ENCODE measurements at places on chromosomes 12 and 14.
A peak's percentile ranks its signal among the peaks of the same experiment; 100 is the strongest.

DNA sequence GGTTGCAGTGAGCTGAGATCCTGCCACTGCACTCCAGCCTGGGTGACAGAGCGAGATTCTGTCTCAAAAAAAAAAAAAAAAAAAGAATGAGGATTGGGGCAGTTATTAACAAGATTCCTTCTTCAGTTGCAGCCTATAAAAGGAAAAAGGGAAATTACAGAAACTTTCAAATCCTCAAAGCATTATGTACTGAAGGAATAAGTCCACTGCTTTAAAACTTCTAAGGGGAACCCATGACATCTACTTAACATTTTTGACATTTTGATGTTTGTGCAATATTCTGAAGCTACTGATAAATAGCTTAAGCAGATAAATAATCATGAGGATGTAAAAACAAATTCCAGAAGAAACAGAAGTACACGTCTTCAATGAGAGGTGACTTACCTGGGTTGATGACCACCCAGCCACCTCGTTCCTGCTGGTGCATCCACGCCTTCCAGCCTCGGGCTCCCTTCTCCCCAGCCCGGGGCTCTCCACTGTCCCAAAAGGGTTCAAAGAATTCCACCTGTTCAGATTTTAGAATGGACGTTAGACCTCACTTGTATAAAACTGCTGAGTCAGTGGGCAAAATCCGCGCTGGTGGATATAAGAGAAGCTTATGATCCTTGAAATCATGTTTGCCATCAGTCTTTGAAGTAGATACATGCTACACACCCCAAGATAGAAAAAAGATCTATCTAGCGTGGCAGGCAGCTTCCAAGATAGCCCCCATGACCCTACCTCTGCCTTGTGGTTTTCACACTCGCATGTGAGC, 33.7 kb downstream of the NRDE2 start:
- H3K36me3 ChIP-seq, result peaks cover 57% of the 10 kb centered on the region
- no peaks in the 10 kb centered on the region for H3K27me3 ChIP-seq
- peaks cover 5% of the 10 kb centered on the region for H3K4me1 ChIP-seq
- no peak overlapping the region for H3K27ac ChIP-seq
- no peak for DNase-seq

DNA sequence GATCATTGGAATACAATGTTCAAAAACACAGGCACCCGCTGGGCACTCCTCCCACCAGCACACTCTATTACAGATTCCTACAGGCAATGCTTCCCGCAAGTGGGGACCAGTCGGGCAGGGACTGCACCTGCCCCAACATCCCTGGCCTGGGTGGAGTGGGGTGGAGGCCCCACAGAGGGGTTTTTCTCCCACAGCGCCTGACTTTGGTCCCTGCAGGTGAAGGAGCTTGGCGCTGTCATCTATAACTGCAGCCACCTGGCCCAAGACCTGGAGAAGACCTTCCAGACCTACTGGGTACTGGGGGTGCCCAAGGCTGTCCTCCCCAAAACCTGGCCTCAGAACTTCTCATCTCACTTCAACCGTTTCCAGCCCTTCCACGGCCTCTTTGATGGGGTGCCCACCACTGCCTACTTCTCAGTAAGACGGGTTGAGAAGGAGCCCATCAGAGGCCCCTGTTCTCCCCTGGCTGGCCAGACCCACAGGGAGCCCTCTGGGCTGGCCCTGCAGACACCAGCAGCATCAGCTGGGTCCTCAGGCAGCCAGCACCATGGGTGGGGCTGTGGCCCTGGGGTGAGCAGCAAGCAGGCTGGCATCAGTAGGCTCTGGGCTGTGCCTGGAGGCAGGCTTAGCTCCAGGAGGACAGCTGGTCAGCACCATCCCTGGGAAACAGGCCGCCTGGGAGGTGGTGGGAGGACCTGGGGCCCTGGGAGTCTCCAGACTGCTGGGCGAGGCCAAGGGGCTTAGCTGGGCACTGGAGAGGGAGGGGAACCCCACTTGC, 6.0 kb downstream of the PLD4 start:
- peaks cover 16% of the 10 kb centered on the region for H3K4me1 ChIP-seq
- DNase-seq, result no peak
- no peak overlapping the region for H3K4me3 ChIP-seq
- H3K36me3 ChIP-seq, result no peaks in the 10 kb centered on the region

GRCh38 chr12:50747817-50748216, 16.1 kb upstream of the ATF1 start:
- H3K27me3 ChIP-seq, result no peaks in the 10 kb centered on the region
- H3K4me3 ChIP-seq, result no peak overlapping the region
- no peak overlapping the region for H3K27ac ChIP-seq
- H3K36me3 ChIP-seq, result peaks cover 46% of the 10 kb centered on the region
- no peak for DNase-seq

GRCh38 chr12:51401020-51401419, 9.8 kb upstream of the GALNT6 start:
- no peaks in the 10 kb centered on the region for H3K36me3 ChIP-seq
- no peaks in the 10 kb centered on the region for H3K4me1 ChIP-seq
- no peak overlapping the region for H3K4me3 ChIP-seq
- no peaks in the 10 kb centered on the region for H3K27me3 ChIP-seq
- DNase-seq, result no peak

- H3K36me3 ChIP-seq, result no peaks in the 10 kb centered on the region
- DNase-seq, result no peak
- no peak overlapping the region for H3K27ac ChIP-seq
- peaks cover 7% of the 10 kb centered on the region for H3K4me1 ChIP-seq
These were observed 10.4 kb downstream of the CORO1C start for GRCh38 chr12:108720757-108721514.

DNA sequence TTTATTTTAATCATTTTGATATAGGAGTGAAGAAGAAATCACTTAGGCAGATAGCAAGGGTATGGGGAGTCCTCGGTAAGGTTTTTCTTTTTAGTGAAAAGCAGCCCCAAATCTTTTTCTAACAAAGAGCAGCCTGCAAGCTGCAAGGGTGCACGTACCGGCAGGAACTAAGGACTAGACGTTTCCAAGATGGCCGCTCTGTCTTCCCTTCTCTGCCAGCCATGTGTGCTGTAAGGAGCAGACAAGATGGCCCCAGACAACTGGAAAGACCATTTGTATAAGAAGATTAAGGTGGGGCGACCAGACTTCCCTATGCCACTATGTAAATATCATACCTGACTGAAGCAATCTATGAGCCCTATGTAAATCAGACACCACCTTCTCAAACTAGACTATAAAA, 79.6 kb downstream of the TXNDC16 start:
- DNase-seq, result no peak
- H3K27ac ChIP-seq, result no peak overlapping the region
- H3K27me3 ChIP-seq, result no peaks in the 10 kb centered on the region

DNA sequence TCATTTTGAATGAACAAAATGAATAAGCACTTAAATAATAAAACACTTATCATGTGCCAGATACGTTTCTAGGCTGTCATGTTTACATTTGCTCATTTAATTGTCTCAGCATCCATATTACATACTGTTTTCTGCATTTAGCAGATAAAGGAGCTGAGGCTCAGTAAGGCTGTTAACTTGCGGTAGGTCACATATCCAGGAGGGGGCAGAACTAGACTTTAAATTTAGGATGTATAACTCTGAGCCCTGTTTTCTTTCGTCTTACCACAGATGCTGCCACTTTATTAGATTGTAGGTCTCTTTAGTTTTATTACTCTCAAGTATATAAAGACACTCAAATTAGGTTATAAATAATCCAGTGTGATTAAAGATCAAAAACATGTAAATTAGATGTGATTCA, 17.7 kb downstream of the IRAK4 start:
- no peak overlapping the region for H3K4me3 ChIP-seq
- H3K27me3 ChIP-seq, result no peaks in the 10 kb centered on the region
- H3K27ac ChIP-seq, result no peak overlapping the region
- no peaks in the 10 kb centered on the region for H3K4me1 ChIP-seq
- peaks cover 76% of the 10 kb centered on the region for H3K36me3 ChIP-seq
- peak; percentile 7 for DNase-seq

- H3K4me1 ChIP-seq, result no peaks in the 10 kb centered on the region
- no peak overlapping the region for H3K4me3 ChIP-seq
- H3K27ac ChIP-seq, result no peak overlapping the region
- H3K27me3 ChIP-seq, result no peaks in the 10 kb centered on the region
These were observed 230.9 kb downstream of the BTG1 start for GRCh38 chr12:91914701-91915100.

DNA sequence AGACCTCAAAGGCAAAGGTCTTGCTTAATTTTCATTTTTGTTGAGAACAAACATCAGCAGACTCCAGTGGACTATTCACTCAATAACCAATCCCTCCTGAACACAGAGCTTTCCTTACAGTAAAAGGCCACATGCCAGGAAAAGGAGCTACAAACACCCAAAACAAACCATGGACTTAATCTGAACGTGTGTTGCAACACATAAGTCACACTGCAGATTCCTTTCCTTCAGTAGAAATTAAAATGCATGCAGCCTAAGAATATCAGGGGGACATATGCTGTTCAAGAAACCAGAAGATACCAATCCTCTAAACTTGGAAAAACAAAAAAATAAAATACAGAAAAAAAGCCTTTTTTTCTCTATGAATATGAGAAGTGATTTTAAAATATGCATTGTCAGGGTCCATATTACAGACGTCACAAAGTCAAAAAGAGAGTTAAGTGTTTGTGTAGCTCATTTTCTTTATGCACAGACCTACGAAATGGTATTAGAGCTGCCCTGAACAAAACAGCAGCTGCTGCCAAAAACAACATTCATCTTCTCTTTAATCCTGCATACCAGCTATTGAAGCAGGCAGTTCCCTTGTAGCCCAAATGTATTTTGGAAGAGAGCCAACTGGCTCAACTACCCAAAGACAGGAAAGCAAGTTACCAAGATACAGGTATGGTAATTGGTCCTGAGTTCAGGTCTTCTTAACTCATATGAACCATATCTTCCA, 26.2 kb downstream of the KITLG start:
- no peaks in the 10 kb centered on the region for H3K36me3 ChIP-seq
- no peaks in the 10 kb centered on the region for H3K27me3 ChIP-seq
- no peak overlapping the region for H3K27ac ChIP-seq

DNA sequence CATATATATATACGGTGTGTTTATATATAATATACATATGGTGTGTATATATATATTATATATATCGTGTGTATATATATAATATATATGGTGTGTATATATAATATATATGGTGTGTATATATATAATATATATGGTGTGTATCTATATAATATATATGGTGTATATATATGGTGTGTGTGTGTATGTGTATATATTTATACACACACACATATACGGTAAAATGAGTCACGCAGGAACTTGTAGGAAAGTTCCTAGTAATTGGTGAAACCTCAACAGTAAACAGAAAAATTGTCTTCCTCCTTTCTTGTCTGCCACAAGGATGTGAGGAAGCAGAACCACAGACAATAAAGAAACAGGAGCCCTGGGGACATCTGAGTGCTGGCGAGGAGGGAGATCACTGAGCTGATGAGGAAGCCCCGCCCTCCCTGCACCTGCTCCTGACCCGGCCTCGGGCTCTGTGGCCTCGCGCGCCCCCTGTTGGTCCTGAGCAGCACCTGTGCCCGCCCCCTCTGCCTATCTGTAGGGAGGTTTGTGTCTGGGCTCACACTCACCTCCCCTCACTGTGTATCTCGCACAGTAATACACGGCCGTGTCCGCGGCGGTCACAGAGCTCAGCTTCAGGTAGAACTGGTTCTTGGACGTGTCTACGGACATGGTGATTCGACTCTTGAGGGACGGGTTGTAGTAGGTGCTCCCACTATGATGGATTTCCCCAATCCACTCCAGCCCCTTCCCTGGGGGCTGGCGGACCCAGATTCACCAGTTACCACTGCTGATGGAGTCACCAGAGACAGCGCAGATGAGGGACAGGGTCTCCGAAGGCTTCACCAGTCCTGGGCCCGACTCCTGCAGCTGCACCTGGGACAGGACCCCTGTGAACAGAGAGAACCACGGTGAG, 1079.4 kb downstream of the TMEM121 start:
- peak; percentile 74 for DNase-seq
- peaks cover 32% of the 10 kb centered on the region for H3K27me3 ChIP-seq
- H3K27ac ChIP-seq, result no peak overlapping the region
- no peaks in the 10 kb centered on the region for H3K36me3 ChIP-seq
- no peak overlapping the region for H3K4me3 ChIP-seq

DNA sequence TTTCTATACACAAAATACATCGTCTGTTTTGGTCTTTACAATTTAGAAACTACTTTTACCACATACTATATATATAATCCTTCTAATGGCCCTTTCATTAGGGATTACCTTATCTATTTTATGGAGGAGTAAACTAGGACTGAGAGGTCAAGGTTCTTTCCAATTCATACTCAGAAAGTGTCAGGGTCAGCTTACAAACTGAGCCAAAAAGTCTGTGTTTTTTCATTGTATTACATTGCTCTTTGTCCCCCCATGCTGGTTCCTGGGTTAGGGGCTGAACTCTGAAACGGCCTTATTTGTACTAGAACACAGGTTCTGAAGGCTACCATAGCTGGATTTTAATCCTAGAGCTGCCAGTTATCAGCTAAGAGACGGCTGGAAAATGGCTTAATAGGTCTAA, 368.1 kb downstream of the GRIN2B start:
- no peaks in the 10 kb centered on the region for H3K27me3 ChIP-seq
- H3K4me1 ChIP-seq, result no peaks in the 10 kb centered on the region
- H3K4me3 ChIP-seq, result no peak overlapping the region

DNA sequence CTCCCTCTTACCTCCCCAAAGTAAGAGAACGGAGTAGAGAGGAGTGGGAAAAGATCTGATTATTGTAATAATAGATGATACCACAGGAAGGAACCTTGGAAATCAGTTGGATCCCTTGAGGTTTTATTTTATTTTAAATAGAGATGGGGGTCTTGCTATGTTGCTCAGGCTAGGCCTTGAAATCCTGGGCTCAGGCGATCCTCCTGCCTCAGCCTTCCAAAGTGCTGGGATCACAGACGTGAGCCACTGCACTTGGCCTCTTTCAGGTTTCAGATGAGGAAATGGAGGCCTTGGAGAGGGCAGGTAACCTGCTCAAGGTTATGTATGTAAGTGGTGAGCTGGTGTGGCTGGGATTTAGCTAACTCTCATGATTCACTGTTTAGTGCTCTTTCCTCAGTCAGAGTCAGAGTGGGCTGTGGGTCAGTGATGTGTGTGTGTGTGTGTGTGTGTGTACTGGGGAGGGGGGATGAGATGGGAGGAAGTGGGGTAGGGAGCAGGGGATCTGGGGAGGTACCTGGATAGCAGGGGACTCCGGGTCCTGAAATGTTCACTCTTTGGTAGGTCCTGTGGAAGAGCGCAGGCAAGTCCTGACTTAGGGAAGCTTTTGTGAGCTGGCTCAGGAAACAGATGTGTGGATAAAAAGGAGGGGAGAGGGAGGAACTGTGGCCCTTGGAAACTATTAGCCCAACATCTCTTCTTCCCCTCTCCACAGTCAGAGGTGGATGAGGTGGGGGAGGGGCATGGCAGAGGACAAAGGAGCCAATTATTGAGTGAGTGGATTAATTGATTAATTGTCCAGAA, 4.7 kb upstream of the CISTR start:
- no peaks in the 10 kb centered on the region for H3K36me3 ChIP-seq
- H3K4me1 ChIP-seq, result peaks cover 21% of the 10 kb centered on the region
- H3K27ac ChIP-seq, result no peak overlapping the region
- peaks cover 53% of the 10 kb centered on the region for H3K27me3 ChIP-seq
- no peak overlapping the region for H3K4me3 ChIP-seq
- no peak for DNase-seq

- peaks cover 33% of the 10 kb centered on the region for H3K4me1 ChIP-seq
- H3K27me3 ChIP-seq, result peaks cover 35% of the 10 kb centered on the region
These were observed 8.3 kb upstream of the CALCOCO1 start for GRCh38 chr12:53735556-53735955.

Measured in CD4-positive, alpha-beta T cell (primary cell).